ENCODE measurements at places on chromosomes 2 and 18. TPM values are rescaled to one million over a fixed set of nuclear protein-coding genes. Genes with fewer than 3 reads are reported as not detected.

GKN1 gene
- not detected for total RNA-seq

DOCK10 gene
- 26.4 TPM for total RNA-seq

STPG4 gene
- not detected for total RNA-seq

MC5R gene
- total RNA-seq = not detected

NEU2 gene
- not detected for total RNA-seq

REG3G gene
- 0.52 TPM for total RNA-seq

STARD6 gene
- total RNA-seq = not detected

ABCB11 gene
- total RNA-seq = not detected

POTEI gene
- not detected for total RNA-seq

- no peak for DNase-seq
Measured at GRCh38 chr2:170218456-170218855, 40.5 kb downstream of the MYO3B start.

GRCh38 chr2:135985826-135986393, 484 bp upstream of the DARS1 start:
- no peak for DNase-seq

DNA sequence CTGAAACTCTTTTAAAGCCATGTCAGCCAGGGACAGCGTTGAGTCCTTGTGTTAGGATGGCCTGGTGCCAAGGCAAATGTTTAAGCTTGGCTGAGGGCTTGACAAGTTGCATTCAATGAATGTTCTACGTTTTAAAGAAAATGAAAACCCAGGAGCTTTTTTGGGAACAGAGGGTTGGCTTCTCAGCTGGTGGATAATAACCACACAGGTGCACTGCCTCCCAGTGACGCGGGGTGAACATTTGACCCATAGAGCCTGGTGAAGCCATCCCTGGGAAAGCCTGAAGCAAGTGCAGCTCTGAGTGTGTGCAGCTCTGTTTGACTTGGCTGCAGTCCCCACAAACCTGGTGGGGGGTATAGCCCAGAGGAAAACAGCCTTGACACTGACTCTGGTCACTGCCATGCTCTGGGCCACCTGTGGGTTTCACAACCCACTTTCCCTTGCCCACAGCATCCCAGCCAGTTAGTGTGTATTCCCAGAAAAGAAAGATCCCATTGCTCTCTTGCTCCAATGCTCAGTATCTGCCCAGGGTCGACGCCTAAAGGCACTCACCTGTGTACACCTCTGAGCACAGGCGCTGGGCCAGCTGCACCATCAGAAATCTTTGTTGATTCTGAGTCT, 874.9 kb downstream of the RNF144A start:
- no peak for DNase-seq

DNA sequence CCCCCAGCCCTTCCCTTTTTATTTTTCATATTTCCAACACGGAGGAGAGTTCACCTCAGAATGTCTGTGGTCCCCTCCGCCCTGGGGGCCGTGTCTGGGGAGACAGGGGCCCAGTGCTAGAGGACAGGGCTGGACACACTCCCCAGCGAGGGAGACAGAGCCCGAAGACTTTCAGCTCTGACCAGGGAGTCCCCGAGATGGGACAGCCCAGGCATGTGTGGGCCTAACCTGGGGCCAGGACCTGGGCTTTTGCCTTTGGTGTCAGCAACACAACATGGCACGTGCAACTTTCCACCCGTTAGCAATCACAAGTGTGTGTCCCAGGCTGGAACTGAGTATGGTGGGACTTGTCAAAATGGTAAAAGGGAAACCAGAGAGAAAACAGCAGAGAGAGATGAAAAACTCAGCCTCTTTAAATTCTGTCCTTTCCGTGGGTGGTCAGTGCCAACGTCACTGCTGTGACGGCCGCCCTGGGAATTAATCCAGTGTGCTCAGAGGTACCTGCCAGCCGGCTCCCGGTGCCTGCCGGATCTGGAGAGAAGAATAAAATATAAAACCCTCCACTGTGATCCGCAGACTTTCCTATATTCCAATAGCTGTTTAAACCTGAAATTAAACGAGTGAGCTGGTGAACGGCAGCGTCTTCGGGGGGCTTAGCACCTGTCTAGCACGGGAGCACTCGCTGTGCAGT, 245.8 kb downstream of the EIPR1 start:
- DNase-seq = peak; percentile 44

DNA sequence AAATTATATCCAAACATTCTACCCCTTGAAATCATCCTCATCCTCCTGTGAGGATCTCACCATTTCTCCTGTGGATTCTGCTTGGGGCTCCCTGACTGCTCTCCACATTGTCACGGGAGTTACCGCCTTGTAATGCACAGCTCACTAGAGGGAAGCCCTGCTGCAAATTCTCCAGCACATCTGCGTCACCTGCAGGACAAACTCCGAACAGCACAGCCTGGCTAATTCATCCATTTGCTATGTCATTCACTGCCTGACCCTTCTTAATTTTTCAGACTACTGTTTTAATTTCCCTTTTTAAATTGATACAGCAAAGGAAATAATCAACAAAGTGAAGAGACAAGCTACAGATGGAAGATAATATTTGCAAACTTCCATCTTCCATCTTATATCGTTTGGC, 627.4 kb downstream of the FBXO15 start:
- no peak for DNase-seq

GRCh38 chr2:146412625-146413024, 1432.2 kb upstream of the ACVR2A start:
- DNase-seq = no peak

DNA sequence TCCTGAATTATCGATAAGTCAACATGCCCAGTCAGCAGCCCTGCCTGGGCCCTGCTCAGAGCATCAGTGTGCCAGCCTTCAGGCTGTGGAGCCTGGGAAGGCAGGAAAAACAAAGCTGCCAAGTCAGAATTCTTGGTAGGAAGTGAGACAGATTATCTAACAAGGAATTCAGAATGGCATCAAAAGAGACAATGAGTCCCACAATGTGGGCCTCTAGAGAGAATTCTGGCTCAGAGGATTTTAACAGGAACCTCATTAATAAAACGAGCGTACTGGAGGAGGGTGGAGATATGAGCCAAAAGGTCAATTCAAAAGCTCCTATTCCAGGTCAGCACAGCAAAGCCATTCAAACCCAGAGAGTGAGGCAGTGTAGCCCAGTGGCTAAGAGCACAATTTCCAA, 327.6 kb upstream of the MMADHC start:
- DNase-seq = no peak

DNA sequence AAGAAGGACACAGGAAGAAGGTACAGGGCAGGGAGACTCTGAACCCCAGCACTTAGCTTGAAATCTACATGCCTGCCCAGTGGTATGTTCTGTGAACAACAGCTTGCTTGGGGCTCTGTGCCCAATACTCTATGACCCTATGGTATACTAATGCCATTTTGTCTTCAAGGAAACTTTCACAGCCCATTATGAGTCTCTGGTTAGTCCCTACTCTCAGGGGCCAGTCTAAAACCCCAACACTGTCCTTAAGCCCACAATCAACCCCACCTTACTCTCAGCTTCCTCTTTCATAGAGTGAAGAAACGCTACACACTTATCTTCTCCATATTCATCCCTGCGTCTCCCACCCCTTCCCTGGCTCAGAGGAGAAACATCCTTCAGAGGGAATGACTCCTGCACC, 16.0 kb downstream of the NEB start:
- no peak for DNase-seq

- DNase-seq = no peak
Measured at GRCh38 chr18:38427736-38428135, 862.1 kb upstream of the CELF4 start.

- no peak for DNase-seq
Measured at GRCh38 chr2:225493420-225494099, 94.0 kb downstream of the NYAP2 start.

GRCh38 chr18:36752929-36753865, 75.6 kb downstream of the TPGS2 start:
- no peak for DNase-seq
